Left ventricle myocardium superior (tissue), 1 donor: ENCODE measurements at places on chromosomes 4 and X.

- DNase-seq = no peak
Observed at GRCh38 chr4:94253036-94253435, 45.4 kb downstream of the SMARCAD1 start.

DNA sequence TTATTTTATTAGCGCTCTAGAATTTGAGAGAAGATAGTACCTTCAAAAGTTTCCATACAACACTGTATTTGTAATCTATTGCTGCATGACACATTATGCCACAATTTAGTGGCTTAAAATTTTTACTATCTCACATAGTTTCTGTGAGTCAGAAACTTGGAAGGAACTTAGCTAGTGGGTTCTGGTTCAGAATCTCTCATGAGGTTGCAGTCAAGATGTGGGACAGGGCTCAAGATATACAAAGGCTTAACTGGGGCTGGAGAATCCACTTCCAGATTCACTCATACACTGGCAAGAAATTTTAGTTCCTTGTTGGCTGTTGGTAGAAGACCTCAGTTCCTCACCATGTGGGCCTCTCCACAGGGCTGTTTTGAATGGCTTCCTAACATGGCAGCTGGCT lies 11.5 kb upstream of the C4orf54 start:
- DNase-seq = no peak

- DNase-seq = no peak
Observed at GRCh38 chrX:112247714-112248113, 165.1 kb upstream of the TRPC5 start.

- no peak for DNase-seq
Observed at GRCh38 chrX:17878028-17878670, 17.1 kb upstream of the RAI2 start.

DNA sequence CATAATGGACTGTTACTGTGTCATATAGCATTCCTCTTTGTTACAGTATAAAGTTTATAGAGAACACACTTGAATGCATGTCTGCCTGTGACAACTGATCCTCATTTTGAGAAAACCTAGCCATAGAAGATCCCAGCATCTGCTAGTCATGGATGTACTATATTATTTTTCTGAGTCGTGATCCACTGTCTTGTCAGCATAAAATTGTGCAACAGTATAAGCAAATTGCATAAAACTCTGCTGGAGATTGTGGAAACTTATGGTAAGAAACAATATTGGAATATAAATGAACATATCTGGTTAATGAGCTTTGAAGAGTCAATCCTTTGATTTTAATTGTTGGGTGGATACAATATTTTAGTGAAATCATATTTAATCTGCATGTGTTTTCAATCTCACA lies 3.6 kb downstream of the NEIL3 start:
- DNase-seq = no peak

DNA sequence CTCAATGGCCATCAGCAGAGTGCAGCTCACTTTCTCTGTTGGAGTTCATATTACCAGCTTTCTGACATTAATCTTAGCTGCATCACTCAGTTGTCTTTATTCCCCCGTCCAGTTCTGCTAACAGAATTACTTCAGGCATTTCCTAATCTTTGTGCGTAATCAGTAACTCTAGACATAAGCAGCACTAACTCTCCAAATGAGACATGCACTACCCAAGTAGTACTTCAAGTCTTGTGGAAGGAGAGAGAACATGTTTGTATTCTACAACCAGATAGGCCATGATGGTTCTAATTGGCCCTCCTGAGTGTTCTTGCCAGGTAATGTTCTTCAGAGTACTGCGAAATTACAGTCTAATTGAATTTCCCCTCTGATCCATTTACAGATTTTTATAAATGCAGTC lies 448.5 kb upstream of the RPS6KA3 start:
- DNase-seq = no peak

DNA sequence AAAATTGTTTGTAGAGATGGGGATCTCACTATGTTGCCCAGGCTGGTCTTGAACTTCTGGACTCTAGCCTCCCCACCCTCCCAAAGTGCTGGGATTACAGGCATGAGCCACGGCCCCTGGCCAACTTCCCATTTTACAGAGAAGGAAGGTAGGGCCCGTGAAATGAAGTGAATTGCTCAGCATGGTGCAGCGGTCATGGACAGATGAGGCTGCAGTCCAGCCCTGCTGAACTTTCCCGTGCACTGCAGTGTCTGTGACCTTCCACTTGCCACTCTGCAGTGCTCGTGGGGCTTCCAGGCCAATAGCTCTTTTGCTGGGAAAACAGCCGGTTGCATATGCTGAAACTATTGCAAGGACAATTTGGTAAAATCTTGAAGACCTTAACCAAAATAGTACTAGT lies 454.4 kb upstream of the FAT1 start:
- no peak for DNase-seq

GRCh38 chrX:149825424-149825823 lies 43.7 kb downstream of the MAGEA9 start:
- DNase-seq = peak; percentile 47

DNA sequence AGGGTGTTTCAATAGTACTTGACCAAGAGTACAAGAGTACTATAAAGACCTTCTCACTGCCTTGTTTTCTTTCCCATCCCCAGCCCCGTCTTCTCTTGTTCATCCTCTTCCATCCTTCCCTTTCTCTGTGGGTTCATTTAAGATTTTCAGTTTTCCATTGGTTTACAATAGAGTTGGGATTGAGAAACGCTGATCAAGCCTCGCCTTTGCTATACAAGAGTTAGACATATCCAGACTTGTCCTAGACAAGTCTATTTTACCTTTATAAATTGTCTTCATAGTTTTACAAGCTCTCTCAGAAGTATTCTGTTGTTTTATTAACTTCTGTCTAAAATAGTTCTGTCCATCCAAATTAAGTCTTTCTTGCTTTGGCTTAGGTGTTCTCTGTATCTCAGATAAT lies 29.6 kb upstream of the SCML1 start:
- no peak for DNase-seq

GRCh38 chrX:65643531-65644052 lies 23.9 kb upstream of the MSN start:
- no peak for DNase-seq

DNA sequence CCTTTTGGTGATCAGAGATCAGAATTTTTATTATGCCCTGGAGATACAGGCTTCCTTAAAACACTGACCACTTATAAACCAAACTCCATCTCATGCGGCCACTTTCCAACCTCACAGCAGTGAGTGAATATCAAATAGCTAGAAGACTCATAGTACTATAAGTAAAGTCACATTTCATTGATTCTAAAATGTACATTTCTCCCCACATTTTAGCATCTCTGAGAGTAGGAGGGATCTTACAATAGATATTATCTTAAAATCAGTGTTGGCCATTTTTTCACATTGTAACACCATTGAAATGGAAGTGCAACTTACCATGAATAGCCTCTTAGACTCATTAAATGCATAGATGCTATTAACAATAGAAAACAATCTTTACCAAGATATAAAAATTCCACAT lies 17.4 kb downstream of the PCYT1B start:
- no peak for DNase-seq

DNA sequence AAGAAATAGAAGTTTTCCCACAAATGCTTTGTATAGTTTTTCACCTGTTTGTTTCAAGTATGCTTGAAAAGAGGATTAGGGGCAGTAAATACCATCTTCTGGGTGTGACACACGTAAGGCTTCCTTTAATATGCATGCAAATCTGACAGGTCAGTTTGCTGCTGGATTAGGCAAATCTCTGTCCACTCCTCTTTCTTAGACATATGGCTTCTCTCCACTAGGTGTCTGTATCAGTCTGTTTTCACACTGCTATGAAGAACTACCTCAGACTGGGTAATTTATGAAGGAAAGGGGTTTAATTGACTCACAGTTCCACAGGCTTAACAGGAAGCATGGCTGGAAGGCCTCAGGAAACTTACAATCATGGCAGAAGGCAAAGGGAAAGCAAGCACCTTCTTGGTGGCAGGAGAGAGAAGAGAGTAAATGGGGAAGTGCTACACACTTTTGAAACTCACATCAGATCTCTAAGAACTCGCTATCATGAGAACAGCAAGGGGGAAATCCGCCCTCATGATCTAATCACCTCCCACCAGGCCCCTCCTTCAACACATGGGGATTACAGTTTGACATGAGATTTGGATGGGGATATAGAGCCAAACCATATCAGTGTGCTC lies 66.9 kb downstream of the TAB3 start:
- DNase-seq = no peak

DNA sequence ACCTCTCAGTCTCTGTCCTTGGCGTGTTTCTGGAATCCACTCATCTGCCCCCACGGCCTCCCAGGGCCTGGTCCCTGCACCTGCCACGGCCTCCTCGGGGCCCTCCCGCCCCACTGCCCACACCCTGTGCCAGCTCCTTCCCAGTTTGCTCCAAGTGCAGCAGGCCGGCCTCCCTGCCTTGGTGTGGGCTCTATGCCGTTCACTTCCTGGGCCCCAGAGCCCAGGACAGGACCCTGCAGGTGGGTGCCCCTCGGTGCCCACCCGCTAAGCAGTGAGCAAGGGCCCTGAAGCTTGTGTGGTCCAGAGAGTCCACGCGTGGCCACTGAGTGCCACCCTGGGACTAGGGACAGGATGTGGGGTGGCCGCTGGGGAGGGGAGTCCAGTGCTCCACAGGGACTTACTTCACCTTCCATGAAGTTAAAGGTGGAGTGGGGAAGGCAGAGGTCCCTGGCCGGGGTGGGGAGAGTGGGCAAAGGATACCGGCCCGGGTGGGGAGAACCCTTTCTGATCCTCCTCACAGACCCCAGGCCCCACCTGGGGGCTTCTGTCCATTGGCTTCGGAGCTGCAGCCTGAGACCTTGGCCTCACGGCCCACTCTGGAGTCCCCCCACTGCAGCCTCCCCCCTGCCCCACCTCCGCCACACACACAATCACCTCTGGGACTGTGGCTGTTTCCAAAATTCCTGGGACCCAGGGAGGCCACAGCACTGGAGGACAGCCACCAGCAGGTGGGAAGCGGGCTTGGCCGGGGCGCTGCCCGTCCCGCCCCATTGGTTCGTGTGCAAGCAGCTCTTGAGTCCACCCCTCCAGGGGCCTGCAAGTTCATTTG lies 60.0 kb upstream of the NKX1-1 start:
- no peak for DNase-seq

DNA sequence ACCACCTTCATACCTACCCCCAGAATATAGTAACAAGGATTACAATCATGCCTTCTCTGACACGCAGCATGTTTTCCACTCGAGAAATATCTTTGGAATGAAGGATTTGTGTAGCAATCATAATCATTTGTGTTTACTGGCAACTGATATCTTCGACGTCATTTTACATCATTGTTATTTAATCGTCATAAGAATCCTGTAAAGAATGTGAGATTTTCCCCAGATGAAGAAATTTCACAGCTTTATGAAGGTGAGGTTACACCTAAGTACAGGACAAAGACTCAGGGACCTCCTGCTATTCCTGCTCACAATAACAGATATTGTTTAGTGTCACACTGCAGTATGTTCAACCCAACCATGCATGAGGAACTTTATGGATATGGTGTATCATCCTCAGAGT lies 198.2 kb upstream of the LDB2 start:
- no peak for DNase-seq

DNA sequence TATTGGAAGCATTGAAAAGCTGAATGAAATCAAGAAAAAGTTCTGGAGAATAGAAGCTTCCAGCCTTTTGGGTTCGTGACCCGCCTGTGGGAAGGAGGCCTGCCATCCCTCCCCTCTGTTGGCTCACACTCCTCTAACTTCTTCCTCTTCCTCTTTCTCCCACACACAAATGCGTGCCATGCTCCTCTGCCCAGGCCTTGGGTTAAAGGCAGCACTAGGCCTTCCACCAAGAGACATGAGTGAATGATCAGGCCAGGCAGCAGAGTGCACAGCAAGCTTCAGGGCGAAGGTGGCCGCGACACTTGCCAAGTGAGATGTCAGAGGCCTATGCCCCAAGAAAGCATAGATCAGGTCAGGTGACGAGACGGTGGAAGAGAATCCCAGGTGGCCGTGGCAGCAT lies 38.4 kb downstream of the FAM193A start:
- no peak for DNase-seq

DNA sequence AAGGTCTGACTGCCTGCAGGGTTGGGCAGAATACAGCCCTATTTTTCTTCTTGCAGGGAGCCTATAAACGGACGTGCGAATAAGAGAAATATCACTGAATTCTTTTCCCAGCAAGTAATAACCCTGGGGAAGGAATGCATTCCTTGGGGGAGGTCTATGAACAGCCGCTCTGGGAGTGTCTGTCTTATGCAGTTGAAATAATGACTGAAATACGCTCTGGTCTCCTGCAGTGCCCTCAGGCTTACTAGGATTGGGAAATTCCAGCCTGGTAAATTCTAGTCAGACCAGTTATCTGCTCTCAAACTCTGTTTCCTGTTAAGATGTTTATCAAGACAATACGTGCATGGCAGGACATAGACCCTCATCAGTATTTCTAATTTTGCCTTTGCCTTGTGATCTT lies 72.1 kb upstream of the FAM241A start:
- no peak for DNase-seq

DNA sequence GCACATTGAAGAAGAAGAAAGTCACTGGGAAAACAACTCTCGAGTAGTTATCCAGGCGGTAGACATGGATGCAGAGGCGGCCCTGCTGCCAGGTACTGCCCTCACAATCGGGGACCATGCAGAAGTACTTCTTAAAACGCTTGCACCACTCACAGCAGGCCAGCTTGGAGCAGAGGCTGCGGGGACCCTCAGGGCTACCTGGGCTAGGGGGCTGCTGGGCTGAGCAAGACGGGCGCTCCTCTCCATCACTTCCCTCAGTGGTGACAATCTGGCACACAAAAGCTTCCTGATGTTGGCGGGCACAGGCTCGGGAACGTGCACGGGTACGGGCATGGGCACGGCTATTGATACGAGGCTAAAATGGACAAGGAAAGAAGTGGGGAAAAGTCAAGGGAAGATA lies 19.7 kb downstream of the GABRE start:
- DNase-seq = no peak

- no peak for DNase-seq
Observed at GRCh38 chrX:94053575-94053974, 379.6 kb downstream of the FAM133A start.

GRCh38 chrX:112654871-112655270 lies 24.9 kb downstream of the LHFPL1 start:
- DNase-seq = no peak

DNA sequence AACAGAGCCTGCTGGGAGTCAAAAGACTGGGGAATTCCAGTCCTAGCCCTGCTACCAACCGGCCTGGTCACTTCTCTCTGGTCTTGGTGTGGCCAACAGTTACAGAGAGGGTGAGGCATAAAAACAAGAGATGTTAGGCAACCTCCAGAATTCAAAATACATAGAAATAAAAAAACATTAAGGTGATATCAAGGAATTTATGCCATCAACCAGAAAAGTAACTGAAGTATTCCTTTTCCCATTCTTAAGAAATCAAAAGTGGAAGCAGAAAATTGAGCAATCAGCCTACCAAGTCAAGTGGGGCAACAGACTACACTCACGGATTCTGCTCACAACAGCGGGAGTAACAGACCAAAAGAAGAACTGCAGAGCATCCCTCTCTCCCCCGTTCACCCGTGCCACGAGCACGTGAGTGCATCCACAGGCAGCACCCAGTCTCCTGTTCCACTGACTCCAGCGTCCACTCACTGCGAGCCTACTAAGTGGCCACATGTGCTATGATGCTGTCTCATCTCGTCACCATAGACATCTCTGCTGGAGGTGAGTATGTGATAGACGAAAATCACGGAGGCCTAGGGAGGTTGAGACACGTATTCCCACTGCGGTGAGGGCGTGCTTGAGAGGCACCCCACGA lies 29.3 kb downstream of the AFAP1 start:
- peak; percentile 42 for DNase-seq

- no peak for DNase-seq
Observed at GRCh38 chr4:152594978-152595925, 59.4 kb upstream of the FBXW7 start.
